ENCODE measurements at places on chromosomes 11 and 22.

- peak; percentile 91 for ATAC-seq
Observed at GRCh38 chr22:36977401-36977861, 41.8 kb downstream of the TST start.

DNA sequence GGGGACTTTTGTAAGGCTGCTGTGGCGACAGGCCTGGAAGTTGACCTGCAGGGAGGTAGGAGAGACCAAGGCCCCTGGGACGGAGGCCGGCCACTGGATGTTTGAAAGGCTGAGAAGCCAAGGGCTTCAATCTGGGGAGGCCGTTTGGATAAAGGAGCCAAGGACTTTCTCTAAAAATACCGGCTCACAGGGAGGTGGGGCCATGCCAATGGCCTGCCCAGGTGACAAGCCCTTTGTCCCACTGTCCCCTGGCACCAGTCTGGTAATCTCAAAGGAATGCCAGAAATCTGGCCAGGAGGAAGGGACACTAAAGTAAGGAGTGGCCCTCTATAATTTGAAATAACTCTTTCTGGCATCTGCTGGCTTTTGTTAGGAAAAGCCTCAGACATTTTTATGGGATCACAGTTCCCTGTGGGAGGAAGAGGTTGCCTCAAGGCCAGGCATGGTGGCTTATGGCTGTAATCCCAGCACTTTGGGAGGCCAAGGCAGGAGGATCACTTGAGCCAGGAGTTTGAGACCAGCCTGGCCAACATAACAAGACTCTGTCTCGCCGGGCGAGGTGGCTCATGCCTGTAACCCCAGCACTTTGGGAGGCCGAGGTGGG lies 1.9 kb upstream of the CHKA start:
- ATAC-seq = no peak

DNA sequence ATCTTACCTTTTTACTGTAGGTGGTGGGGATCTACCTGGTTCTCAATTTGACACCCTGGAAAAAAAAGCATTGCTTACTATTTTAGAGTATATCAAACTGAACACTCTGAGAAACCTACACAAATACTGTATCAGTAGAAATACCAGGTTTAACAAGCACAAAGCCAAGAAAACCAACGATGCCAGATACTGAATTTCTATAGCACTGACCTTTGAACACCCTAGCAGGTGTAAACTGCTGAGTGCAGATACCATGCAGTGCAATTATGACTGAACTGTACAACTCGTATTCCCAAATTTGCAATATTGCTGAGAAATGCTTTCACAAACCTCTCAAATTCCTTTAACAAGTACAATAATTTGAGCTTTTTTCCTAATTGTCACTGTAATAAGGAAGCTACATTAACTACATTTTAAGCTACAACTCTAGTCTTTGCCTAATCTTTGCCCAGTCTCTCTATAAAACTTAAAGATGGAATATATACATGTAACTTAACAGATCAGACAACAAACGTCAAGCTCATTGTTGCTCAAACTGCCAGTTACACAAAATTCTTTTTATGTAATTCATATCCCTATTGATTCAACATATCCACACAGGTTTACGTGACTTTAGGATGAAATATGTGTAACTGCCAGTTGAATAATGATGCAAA lies 8.9 kb downstream of the TAF1D start:
- no peak for ATAC-seq

GRCh38 chr11:43285826-43286225 lies 26.0 kb upstream of the API5 start:
- no peak for ATAC-seq

DNA sequence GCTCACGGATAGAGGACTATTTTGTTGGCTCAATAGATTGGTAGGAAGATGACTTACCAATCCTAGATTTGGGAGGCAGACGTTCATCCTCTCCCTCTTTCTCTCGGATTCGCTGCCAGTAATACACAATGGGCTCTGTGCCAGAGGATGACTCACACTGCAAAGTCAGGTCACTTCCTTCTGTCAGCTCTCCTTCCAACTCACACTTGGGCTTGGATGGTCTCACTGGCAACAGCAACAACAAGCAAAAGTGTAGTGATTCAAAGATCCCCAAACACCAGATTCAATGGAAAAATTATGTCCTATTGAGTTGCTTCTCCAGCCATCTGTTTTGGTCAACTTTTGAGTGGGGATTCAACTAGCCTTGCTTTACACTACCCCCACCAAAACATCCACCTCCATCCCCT lies 21.7 kb upstream of the HSPA8 start:
- no peak for ATAC-seq
